Stimulated activated CD4-positive, alpha-beta T cell treated with anti-CD3 and anti-CD28 coated beads, Interleukin-15, amount 100 ng/mL, for 1 hour (primary cell): ENCODE measurements at places on chromosomes 1 and 21.

- DNase-seq: no peak
These were observed 5.8 kb downstream of the SHISA4 start for GRCh38 chr1:201894343-201895119.

DNA sequence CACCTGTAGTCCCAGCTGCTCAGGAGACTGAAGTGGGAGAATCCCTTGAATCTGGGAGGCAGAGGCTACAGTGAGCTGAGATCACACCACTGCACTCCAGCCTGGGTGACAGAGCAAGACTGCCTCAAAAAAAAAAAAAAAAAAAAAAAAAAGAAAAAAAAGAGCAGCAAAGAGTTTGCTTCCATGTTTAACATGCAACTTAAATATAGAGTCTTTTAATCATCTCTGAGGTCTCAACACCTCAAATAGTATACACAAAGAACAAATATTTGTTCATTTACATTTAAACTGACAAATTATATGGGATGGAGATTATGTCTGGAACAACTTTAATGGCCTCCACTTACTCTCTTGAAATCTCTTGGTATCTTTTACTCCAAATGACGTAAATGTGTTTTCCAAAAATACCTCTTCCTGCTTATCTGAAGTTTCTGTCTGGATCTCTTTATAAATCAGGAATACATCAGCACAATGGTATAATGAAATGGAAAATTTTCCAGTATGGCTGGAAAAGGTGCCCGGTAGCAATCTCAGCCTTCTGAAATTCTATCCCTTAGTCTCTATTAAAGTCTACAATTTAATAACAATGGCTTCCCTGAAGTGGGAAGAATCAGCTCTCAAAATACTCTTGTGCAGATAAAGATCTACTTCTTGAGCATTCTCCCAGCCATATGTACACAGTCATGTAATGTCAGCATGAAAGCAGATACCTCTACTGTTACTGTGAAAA is 258.5 kb downstream of the OMA1 start:
- no peak for DNase-seq

DNA sequence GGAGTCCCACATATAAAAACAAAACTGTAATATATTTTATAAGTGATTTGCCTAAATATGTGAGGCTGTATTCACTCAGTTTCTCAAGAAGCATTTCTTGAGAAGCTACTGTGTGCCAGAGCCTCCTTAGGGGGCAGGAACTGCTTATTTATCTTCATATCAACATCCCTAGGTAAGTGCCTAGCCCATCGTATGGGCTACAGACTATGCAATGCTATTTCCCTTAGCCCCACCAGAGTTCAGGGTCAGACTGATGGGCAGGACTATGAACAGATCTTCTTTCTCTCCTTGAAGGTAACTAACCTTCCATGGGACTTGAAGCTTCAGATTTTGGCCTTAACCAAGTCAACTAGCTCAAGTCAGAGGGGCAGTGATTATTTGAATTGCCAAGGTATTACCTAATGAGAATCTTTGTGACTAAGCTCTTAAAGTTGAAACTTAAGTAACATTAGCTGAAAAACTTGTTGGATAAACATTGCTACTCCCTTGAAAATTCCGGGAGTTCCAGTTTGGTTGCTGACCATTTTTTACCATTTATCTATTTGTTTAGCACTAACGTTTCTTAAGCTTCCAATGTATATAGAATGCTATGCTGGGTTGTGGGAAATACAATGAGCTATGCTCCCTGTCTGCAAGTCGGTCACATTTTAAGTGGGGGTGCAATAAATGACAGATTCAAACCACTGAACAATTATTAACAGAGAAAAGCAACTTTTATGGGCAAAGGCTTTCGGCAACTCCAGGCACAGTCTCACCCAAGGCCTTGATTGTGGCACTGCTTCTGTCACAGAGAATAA is 85.2 kb downstream of the GPR88 start:
- no peak for DNase-seq

DNA sequence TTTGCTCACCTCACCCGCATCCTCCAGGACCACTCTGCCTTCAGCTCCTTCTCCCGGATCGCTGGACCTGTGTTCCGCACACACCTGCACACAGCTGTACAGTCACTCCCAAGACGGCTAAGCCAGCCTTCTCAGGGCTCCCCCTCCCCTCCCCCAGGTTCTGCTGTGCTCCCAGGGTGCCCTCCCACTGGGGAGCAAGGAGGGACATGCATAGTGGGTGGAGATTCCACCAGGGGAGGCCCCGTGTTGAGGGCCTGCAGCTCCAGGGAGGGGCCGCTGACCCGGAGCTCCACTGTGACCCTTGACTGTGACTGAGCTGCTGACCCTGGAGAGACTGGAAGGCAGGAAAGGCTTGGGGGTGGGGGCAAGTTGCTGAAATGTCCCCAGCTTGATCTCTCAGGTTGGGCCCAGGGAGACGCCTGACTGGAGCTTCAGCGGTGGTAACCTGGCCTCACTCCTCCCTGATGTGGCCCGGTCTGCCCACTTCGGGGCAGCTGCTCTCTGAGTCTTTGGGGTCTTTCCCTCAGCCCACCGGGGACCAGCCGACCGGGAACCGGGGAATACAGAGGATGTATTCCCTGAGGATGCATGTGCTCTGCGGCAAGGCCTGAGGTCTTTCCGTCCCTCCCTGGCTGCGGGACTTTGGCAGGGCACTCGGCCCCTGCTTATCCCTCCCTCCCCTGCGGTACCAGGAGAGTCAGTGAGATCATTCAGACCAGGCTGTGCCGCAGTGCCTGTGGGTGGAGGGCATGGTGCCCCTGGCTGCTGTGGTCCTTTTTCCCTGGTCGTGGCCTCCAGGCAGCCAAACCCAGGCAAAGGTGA is 28.6 kb upstream of the PLCH2 start:
- no peak for DNase-seq

- no peak for DNase-seq
These were observed 22.7 kb downstream of the UBASH3A start for GRCh38 chr21:42426424-42426823.

GRCh38 chr1:217281332-217281731 is 349.6 kb downstream of the GPATCH2 start:
- DNase-seq: no peak

- no peak for DNase-seq
These were observed 27.4 kb downstream of the KCNA3 start for GRCh38 chr1:110647254-110647891.

DNA sequence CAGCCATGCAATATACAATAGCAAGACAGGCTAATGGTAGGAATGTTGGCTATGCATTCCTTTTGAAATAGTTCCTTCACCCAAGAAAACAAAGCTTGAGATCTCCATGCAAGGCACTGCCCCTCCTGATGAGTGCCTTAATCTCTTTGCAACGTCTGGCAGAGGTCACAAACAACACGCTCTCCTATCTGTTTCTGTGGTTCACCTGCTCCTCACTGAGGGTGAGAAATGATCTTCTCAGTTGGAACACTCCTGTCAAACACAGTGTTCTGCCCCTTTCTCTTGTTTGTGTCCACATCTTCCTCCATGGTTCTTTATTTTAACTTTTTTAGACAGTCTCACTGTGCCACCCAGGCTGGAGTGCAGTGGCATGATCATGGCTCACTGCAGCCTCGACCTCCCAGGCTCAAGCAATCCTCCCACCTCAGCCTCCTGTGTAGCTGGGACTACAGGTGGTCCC is 21.2 kb upstream of the XPR1 start:
- DNase-seq: no peak

GRCh38 chr1:84539972-84540371 is 33.6 kb upstream of the GNG5 start:
- no peak for DNase-seq

- DNase-seq: no peak
These were observed 8.4 kb downstream of the LGR6 start for GRCh38 chr1:202201971-202202370.

DNA sequence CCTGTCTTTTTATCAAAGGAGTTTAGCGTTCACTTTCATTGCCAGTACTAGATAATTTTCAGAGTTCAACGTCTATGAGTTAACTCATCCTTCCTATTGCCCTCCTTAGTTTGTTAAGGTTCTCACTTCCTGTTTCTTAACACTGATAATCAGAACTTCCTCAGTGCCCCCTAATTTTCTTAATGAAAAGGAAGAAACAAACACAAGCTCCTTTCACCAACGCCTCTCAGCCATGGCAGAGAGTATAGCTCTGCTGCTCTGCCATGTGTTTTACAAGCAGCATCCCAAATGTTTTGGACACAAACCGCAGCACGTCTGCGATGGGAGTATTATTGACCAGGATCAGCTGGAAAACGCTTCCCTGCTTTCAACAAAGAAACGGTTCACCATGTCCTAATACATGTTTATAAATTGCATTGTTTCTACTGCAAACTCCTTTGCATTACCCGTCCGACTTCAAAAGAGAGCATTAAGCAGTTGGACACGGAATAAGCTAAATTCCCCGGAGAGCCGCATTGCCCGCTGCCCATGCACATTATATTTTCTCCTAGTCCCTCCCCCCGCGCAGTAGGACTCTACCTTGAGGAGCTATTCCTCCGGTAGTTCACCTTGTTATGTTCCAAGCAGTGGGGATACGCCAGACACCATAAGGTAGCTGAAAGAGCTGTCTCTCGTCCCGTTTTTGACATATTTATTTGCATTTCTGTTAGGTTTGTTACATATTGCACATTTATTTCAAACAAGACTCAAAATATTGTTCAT is 561 bp downstream of the OLFM3 start:
- DNase-seq: no peak

DNA sequence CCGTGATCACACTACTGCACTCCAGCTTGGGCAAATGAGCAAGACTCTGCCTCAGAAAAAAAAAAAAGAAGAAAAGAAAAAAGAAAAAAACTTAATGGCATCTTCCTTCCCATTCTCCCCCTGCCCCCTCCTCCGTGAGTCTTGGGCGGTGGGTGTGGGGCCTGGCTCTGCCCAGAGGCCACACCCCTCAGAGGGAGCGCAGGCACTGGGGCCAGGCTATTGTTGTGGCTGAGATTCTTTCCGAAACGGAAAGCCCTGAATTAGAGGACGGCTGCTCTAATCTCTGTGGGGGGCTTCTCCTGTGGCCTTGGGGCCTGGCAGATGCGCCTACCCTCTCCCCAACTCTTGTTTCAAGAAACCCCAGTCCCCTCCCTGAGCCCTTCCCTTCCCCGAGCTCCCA is 4.1 kb upstream of the FAM110D start:
- DNase-seq: no peak

- no peak for DNase-seq
These were observed 9.8 kb downstream of the IFNGR2 start for GRCh38 chr21:33412832-33413519.

GRCh38 chr1:202786804-202787203 is 21.4 kb downstream of the KDM5B start:
- no peak for DNase-seq

DNA sequence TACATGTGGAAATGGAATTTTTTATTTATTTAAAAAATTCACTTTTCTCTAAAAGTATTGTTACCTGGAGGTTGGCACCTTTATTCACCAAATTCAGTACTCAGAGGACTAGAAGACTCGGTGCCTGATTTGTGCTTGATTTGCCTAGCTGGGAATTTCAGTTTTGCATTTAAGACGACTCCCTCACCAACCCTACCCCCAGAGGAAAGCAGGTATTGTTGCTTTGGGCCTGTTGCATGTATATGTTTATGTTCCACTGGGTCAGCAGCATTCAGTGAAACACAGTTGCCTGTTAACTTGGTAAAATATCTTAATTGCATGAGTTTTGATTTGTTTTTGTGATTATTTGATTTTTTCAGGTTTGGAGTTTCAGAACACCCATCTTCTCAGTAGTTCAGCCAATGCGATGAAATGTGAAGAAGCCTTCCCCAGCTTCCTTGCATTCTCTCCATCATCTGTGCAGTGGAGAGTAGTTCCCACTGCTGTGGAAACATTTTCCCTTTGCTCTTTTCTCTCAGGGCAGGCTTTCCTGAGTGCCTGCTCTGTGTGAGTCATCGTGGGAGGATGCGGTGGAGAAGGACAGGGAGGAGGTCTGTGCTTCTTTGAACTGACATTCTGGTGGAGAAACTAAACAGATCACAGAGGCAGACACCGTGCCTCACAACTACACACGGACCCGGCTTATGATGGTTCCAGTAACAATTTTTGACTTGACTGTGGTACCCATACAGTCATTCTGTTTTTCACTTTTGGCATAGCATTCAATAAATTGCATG is 6.4 kb downstream of the ADARB1 start:
- no peak for DNase-seq

- DNase-seq: no peak
These were observed 39.7 kb downstream of the PTGFRN start for GRCh38 chr1:116949213-116949985.
